ENCODE measurements at places on chromosomes 1 and 21.

DNA sequence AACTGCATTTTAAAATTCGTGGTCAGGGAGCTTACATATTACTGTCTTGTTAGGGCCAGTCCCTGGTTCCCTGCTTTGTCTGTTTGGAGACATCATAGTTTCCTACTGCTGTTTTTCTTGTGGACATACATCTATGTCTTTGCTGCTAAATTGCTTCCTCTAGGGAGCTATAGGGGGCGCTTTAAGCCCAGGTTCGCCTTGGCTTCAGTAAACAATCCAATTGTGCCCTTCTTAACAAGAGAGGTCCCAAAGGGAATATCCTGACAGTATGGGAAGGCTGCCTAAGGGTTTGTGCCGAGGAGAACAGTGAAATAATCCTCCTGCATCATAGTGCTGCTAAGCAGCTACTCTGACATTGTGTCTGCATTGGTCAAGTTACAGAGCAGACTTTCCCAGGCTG is 112.5 kb downstream of the USH2A start:
- no peak for DNase-seq

DNA sequence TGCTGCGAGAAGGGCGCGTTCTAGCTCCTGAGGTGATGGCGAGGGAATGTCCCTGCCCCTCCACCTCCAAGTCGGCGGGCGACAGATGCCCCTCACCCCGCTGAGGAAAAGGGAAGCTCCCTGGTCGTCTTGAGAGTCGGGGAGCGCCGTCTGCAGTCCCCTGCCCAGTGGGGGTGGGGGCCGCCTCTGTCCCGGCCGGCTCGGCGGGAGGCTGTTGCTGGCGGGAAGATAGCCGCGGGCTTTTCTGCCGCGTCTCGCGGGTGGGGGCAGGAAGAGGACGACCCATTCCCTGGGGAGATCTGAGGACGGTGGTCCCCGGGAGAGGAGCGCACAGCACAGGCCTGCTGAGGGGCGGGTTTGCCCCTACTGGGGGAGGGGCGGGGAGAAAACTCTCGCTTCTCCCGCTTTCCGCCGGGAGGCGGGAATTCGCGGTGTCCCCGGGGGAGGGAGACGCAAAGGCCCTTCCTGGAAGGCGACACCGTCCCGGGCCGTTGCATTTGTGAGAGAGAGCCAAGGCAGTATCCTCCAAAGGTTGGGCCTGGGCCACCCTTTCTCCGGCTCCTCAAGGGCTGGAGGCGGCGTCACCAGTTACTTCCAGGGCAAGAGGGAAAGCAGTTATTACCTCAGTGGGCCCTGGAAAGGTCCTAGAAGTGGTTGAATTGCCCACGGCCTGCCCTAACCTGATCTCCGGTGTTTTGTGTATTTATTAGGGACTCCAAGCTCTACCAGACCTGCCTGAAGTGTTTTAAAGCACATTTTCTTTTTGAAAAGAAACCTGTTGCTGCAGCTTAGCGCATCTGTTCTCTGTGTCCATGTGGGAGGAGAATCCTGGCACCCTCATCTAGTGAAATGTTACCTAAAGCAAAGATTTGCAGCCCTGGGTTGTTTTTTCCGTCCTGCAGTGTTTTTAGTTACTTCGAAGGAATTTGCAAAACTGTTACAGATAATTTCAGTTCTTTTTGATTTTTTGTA is 648 bp downstream of the S100PBP start:
- no peak for DNase-seq

- DNase-seq, result no peak
Observed at GRCh38 chr1:35178874-35179380, 14.0 kb downstream of the SFPQ start.

DNA sequence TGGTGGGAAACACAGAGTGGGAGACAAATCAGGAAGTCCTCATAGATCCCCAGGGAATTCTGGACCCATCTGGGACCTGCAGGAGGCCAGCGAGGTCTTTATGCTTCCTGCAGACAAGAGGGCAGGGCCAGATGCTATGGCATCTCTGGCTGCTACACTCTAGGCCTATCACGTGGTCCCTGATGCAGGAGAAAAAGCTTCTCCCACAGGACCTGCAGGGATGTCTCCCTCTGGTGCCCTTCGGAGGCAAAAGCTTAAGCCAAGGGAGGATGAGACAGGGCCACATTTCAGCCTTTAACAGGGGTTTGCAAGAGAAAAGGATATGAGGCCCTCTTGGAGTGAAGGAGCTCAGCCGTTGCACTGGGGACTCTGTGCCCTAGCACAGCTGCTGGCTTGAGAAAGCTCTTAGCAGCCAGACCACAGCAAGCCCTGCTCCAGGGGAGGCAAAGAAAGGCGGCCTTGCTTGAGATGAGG is 243.0 kb downstream of the C1orf94 start:
- no peak for DNase-seq

DNA sequence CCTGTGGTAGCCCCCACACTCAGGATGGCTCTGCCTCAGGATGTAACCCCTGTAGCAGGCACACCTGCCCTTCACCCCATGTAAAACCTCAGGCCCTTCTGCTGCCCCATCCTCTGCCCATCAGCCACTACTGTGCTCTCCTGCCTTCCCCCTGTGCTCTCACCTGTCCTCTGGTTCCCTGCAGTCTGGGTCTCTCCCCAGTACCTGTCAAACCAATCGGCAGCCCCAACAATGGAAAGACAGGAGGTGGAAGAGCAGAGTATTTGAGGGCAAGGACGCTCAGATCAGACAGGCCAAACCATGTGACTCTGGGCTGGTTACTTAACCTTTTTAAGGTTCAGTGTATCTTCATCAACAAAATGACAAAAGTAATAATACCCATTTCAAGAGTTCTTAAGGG is 30.9 kb downstream of the SMIM12 start:
- DNase-seq, result no peak

GRCh38 chr1:228958741-228959140 is 223.5 kb downstream of the RHOU start:
- DNase-seq, result no peak

- DNase-seq, result no peak
Observed at GRCh38 chr1:205494115-205494514, 10.4 kb upstream of the CDK18 start.

GRCh38 chr21:16751695-16752474 is 761.0 kb upstream of the CXADR start:
- no peak for DNase-seq

Measured in stimulated activated CD8-positive, alpha-beta memory T cell treated with anti-CD3 and anti-CD28 coated beads, Interleukin-4, amount 100 ng/mL, for 4 hours (primary cell).